ENCODE measurements at places on chromosomes 12 and 14.
A peak's percentile ranks its signal among the peaks of the same experiment; 100 is the strongest.

DNA sequence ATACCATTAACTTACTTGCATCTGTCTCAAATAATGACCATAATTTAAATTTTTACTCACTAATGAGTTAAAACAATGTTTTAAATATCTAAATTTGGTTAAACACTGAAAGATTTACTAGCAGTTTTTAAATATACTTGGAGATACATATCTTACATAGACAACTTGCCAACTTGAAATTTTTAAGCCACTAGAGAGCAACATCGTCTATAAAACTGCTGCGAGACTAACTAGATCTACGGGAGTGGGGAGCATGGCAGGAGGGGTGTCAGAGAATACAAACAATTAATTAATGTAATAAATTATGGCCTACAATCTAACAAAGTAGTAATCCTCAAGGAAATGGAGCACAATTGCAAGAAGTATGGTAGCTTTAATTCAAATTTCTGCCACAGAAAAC, 120.4 kb downstream of the LRRIQ1 start:
- no peak for DNase-seq

- no peak for DNase-seq
Measured at GRCh38 chr14:85084344-85084743, 445.6 kb upstream of the FLRT2 start.

GRCh38 chr14:100401792-100402191, 78.7 kb downstream of the SLC25A47 start:
- no peak for DNase-seq

DNA sequence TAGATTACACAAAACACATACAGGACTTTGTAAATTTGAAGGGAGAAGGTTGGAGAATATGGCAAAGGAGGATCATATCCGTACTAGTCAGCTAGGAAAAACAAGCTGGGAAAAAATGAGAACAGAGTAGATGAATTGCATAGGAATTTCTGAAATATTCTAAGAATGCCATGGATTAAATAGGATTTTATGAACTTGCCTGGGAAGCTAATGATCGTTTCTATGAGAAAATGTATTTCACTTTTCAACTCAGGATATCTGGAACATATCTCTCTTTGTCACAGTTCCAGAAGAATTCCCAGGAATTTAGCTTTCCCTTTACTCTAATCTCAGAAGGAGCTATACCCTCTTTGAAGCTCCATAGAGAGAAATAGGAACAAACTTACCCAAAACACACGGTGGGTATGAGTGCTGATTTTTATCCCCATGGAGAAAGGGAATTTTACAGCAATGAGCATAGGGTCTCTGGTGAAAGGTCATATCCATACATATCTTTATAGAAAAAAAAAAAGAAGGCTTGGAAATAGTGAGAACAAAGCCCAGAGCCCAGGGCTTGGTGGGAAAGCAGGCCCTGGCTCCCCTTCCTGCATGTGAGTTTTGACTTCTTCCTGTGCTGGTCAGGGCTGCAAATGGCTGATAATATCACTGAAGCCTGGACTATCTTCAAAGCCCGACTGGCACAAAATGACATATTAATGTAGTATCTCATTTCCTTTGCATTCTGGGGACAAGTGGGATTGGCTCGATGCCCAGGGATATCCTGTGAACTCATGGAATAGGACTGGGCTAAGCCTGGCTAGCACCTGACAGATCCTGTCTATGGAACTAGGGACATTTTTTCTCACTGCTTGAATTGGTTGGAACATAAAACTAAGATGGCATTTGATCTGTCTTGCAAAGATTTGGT, 136.3 kb downstream of the AEBP2 start:
- peak; percentile 95 for DNase-seq

- DNase-seq, result peak; percentile 75
Measured at GRCh38 chr14:54691525-54692283, 124.8 kb downstream of the SAMD4A start.

DNA sequence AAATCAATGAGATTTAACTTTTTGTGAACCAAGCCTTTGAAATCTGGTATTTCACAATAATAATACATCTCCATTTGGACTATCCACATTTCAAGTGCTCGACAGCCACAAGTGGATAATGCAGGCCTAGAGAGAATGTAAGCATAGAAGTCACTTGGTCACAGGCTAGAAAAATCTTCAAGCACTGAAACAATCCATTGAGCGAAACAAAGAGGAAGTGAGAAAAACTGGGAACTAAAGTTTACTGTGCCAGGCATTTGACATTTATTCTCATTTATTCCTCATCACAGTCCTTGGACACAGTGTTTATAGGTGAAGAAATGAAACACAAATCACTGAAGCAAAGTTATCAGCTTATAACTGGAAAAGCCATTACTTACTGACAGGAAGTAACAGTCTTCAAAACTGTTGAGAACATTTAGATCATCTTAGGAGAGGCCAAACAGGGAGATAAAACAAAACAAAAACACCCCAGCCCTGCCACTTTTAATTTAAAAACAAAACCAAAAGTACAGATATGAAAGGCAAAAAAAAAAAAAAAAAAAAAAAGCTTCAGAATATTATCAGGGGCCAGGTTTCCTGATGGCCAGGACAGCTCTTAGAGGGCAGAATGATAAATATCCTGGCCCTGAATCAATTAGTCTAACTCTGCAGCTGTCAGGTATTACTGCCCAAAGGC, 29.2 kb downstream of the GNS start:
- no peak for DNase-seq

DNA sequence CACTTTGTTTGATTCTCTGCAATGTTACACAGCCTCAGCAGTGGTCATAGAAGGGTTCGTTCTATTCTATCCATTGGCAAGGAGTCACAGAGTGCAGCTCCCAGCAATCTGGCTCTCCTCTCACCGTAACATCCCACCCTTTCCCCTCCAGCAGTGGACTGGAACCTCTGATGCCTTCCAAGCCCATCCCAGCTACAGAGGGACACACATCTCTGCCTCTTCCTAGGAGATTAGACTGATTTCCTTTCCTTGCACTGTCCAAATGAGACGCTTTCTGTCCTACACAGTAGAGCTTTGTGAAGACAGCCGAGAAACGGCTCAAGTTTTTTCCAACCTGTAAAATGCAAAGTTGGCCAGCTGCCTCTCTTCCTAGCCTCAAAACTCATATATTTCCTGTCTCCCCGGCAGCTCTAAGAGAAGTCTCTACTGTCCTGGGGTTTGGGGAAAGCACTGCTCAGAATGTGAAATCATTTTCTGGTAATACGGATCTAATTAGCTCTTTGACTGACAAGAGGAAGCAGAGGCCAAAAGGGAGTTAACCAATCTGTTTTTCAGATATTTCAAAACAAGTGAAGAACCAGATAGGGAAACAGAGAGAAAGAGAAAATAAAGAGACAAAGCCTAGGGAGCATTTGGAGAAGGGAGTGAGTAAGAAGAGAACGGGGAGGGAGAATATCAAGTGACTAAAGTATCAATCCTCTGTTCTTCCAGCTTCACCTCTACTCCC, 516 bp downstream of the NINJ2 start:
- DNase-seq, result no peak

GRCh38 chr12:110289044-110289710, 8.1 kb downstream of the ATP2A2 start:
- no peak for DNase-seq

- DNase-seq, result no peak
Measured at GRCh38 chr12:13106666-13107065, 3.2 kb upstream of the GSG1 start.

GRCh38 chr12:77746096-77746495, 84.6 kb upstream of the NAV3 start:
- DNase-seq, result peak; percentile 50

DNA sequence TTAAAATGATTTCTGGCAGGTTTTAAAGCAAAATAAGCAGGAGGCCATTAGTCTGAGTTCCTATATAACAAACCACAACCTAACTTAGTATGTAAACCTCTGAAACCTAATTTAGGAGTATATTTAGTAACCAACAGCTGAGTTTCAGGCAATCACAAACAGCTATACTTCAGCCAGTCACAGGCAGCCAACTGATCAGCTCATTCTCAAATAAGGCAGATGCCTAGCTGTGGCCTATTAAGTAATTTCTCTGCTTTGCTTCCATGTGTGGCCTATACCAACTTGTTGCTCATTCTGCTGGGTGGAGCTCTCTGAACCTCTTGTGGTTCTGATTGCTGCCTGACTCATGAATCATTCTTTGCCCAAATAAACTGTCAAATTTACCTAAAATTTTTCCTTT, 408.9 kb upstream of the FBXO33 start:
- peak; percentile 7 for DNase-seq

GRCh38 chr12:80716696-80717469, at the start of gene MYF5:
Gene MYF5 (plus strand): TSS chr12:80716912. CDS start chr12:80717064, 152 bp downstream.
- DNase-seq, result no peak

DNA sequence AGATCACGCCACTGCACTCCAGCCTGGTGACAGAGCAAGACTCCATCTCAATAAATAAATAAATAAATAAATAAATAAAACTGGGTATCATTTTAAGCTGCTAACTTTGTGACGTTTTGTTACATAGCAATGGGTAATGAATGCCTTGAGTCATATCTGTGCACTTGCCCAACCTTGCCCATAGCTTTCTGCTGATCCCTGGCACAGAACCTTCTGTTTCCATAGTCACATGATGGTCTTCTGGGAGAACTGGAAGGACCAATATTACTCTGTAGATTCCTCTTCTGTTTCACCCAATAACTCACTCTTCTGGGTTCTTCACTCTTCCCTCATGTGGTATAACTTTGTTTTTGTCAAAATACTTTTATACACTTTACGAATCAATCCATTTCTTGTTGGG, 140.8 kb downstream of the SCARB1 start:
- peak; percentile 45 for DNase-seq

DNA sequence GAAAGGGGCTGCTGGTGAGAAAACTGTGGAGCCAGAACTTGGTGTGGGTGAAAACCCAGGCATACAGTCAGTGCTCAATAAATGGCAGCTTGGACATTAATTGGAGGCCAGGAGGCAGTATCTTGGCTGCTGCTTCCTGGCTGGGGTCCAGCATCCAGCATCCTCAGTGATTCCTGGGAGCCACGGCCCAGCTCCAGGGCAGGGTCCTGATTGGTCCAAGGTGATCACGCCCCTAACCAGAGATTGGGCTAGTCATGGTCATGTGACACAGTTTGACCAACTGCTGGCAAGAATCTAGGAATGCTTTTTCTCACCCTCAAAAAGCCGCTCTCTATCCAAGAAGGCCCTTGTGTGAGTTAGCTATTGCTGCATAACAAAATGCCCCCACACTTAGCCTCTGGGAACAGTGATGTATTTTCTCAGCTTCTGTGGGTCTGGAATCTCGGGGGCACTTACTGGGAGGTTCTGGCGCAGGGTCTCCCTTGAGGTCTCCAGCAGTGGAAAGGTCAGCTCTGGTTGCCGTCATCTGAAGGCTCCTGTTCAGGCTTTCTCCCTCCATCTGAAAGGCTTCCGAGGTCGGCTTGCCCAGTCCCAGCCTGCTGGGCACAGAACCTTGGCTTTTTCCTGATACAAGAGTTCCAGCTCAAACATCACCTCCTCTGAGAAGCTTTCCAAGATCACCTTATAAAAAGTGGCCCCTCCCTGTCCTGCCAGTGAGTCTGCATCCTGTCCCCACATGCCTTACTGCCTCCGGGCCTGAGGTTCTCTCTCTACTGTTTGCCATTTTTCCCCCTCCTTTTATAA, 119.2 kb upstream of the NCOR2 start:
- peak; percentile 55 for DNase-seq

DNA sequence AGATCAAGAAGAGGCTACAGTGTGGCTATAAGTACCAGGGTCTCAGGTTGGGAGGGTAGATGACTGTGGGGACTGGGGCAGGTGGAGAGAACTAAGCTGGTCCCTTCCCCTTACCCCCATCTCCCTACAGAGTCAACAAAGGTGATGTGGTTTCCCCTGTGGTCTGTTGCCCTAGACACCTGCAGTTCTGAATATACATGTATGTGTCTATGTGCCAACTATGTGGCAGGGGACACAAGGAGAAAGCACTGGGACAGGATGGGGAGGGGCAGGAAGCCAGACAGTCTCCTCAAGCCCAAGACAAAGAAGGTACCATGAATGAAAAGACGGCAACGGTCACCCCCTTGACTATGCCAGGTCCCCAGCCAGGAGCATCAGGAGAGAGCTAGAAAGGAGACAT, 4.5 kb upstream of the HDAC7 start:
- no peak for DNase-seq

- DNase-seq, result no peak
Measured at GRCh38 chr14:71666571-71667145, 265.6 kb upstream of the RGS6 start.

All from M059J (cell line).